ENCODE measurements at places on chromosomes 7 and 10. TPM values are rescaled to one million over a fixed set of nuclear protein-coding genes. Genes with fewer than 3 reads are reported as not detected.

- DNase-seq, result no peak
Measured at GRCh38 chr10:112911206-112911605, 38.8 kb upstream of the TCF7L2 start.

The KAZALD1 gene
- 4.5 TPM for total RNA-seq

DNA sequence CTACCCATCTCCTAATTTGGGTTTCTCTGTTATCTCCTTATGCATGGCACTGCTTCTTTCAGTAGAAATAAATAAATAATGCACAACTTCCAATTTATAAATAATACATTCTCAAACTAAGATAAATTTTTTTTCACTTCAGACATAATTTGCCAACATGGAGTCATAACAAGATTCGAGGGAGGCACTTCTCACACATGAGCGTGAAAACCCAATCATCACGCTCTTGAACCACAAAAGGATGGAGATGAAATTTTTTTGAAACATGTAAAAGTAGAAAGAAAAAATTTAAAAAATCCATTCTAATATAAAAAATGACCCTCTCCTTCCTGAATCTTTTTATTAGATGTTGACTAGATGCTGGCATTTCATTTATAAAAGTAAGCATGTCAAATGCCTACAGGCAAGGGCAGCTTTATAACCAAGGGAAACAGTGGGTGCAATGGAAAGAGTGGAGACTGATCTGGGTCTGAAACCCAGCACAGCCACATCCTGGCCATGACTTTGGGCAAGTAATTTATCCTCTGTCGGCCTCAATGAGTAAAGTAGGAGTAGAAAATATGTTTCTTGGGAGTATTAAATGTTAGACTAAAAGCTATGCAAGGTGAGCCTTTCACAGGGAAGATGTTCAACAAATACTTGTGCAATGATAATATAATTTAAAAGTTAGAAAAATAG is 185.0 kb downstream of the STK31 start:
- no peak for DNase-seq

DNA sequence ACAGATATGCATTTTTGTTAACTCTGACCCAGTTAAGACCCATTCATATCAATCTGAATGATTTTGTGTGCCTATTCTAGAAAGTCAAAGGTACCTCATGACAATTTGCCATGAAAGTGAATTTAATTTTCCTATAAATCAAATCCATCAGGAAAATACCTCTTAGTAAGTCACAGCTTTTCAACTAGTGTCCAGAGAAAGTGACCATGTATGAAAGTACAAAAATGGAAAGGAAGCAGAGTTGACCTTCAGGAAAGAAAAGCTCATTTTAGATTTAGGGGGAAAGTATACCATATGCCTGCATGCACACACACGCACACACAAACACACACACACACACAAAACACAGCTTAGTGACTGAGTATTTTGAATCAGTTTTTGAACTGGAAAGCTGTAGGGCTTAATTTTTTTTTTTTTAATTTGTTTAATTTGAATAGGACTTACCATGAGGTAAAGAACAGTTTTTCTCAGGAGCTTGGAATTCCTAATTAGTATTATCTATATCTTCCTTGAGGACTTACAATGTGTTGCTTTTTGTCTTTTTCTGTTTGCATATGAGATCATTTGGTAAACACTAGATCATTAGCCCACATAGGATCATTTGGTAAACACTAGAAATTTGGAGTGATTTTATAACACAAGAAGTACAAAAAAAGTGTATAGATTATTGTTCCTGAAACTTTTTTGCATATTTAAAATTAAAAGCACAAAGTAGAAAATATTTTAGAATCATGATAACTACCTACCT is 61.6 kb downstream of the ZNF277 start:
- DNase-seq, result no peak

DNA sequence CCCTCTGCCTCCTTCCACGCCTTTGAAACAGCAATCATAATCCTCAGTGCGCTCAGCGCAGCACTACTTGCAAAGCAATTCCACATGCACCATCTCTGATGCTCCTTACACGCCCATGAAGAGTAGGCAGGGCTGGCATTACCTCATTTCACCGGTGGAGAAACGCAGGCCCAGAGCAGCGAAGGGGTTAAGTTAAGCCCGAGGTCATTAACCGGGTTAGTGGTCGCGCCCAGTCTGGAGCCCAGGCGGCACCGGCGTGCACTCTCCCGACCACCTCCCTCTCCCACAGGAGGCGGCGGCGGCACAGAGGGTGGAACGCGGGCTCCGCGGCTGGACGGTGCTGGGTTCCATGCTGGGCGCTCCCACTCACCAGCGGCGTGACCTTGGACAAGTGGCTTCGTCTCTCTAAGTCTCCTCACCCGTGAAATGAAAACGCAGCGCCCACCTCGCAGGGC is 515 bp downstream of the FASTK start:
- DNase-seq, result no peak

The SLC26A3 gene
- not detected for total RNA-seq

- DNase-seq, result no peak
Measured at GRCh38 chr7:130430841-130431666, 9.8 kb downstream of the CEP41 start.

The SORCS1 gene
- total RNA-seq, result not detected

The LCOR gene
- 17.2 TPM for total RNA-seq

The TMEM270 gene
- not detected for total RNA-seq

GRCh38 chr10:98423691-98424120 is 8.7 kb upstream of the PYROXD2 start:
- no peak for DNase-seq

DNA sequence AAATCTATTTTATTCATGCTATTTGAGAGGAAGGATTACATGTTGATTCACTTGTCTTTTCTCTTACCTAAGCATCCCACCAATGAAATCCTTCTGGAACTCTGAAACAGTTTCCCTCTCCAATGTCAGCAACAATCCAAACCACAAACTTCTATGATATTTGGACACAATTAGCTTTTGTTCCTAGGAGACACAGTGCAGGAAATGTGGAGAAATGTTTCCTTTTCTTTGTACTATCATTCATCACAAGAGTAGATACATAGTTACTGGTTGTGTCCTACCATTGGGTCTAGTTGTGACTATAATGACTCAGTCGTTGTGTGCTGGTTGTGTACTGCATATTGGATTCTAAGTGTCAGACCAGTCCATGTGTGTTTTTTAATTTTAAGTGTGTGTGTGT is 156.8 kb upstream of the MAGI2 start:
- DNase-seq, result no peak

- no peak for DNase-seq
Measured at GRCh38 chr7:20141666-20142065, 75.5 kb downstream of the MACC1 start.

- DNase-seq, result no peak
Measured at GRCh38 chr10:326350-326749, 191.1 kb downstream of the ZMYND11 start.

GRCh38 chr7:73999664-74000435 is 28.1 kb upstream of the ELN start:
- DNase-seq, result no peak

The UPK3BL2 gene
- total RNA-seq, result 1.0 TPM

DNA sequence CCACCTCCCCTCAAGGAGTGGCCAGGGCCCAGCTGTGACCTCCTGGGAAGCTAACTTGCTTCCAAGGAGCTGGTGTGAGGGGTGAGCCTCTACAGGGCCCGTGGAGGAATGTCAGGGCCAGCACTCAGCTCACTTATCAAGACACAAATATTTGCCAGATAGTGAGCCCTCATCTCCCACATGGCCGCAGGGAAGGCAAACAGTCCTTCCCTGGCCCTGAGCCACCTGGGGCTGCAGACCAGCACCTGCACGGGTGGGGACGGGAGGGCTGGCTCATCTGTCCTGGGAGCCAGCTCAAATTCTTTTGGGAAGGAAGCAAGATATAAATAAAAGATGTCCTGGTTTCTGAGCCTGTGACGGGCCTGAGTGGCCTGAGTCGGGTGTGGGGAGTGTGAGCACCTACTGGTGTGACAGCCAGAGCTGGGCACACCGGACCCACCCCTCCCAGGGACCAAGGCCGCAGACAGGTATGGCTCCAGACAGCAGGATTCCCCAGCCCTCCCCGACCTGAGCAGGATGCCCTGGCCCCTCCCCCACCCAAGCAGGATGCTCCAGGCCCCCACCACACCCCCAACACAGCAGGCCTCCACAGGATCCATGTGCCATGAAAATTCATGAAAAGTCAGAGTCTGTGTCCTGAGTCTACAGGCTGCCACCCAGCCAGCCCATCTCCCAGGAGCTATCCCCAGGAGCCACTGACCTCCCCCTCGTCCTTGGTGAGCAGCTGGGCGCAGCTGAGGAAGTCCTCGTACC is 148.0 kb downstream of the MAPK8 start:
- DNase-seq, result no peak

DNA sequence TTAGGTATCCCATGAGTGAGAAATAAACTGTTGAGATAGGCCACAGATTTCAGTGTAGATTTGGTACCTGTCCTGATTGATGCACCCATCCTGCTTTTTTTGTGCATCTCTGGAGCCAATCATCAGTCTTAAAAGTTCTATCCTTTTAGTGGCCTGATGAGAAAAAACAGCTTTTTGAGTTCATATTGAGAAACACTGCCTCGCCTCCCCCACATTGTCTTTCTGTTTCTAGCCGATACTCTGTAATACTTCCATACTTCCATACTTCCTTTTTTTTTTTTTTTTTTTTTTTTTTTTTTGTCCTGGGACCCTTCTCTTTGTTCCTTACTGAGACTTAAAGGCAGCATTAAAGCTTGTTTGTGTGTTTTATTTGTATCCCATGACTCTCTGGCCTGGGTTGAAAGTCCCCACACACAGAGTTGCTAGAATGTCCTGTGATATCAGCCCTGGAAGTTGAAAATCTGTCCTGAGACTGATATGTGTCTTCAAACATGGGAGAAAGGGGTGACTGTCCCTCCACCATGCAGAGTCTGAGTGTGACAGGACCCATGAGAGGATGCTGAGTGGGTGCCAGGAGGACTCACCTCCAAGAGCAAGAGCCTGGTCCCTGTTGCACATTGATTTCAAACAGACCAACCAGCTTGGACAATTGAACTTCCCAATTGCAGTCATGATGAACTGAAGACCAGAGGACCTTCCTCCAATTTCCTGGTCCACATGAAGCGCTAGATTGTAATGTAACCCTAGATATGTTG is 5.7 kb downstream of the ZNF22 start:
- DNase-seq, result no peak

DNA sequence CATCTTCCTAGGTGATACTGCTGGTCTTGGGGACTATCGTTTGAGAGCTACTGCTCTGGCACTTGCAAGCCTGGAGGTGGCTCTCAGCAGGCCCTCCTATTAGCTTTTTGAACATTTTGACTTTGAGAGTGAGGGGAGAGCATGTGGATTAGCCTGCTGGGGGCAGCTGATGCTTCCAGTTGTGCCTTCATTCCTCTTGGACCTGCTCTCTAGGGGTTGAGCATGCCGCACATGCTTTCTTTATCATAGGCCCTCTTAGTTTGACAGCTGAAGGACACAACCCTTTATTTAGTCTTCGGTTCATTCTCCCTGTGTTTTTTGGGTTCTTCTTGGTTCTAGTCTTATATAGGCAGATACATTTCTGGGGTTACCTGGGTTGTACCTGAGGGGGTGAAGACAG is 132.1 kb downstream of the GALNT17 start:
- no peak for DNase-seq

The CYP3A4 gene
- total RNA-seq, result not detected

- DNase-seq, result no peak
Measured at GRCh38 chr7:20787660-20788419, 1.2 kb upstream of the SP8 start.

The COL17A1 gene
- total RNA-seq, result 1.7 TPM

The CDC14C gene
- 0.06 TPM for total RNA-seq

The OR2A25 gene
- total RNA-seq, result not detected

DNA sequence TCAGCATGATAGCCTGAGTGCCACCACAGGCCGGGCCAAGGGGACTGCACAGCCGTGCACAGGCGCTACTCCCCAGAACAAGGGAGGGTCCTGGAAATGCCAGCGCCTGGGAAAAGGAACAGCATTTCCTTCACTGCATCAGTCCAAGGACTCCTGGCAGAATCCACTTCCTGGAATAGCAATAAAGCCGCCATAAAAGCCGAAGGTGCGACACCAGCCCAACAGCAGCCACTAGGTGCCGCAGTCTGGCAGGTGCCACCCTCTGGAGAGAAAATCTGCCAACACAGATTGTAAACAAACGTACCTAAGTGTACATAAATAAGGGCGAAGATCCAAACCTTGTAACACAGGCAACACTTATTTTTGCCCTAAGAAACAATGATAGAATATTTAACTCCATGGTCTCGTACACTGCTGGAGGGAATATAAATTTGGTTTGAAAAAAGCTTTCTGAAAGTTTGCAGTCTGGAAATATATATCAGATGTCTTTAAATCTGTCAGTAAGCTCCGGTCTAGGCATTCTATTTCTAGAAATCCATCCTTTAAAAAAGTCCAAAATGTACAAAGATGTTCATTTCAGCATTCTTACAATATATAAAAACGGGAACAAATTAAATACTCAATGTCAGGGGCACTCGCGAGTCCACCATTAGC is 22.2 kb downstream of the VOPP1 start:
- no peak for DNase-seq

The NSUN6 gene
- 7.2 TPM for total RNA-seq

GRCh38 chr7:102189756-102190155 is 96.9 kb upstream of the SH2B2 start:
- no peak for DNase-seq

The TAS2R41 gene
- not detected for total RNA-seq

- DNase-seq, result no peak
Measured at GRCh38 chr10:81866753-81867152, 8.2 kb upstream of the NRG3 start.

The SLC26A4 gene
- total RNA-seq, result 0.43 TPM

The ZNRF2 gene
- 16.5 TPM for total RNA-seq

- DNase-seq, result peak; percentile 94
Measured at GRCh38 chr7:28855538-28856217, 102.5 kb downstream of the TRIL start.

The MSRB2 gene
- 13.5 TPM for total RNA-seq

The GARIN1A gene
- total RNA-seq, result not detected

GRCh38 chr7:44223362-44224079 is 22.7 kb downstream of the YKT6 start:
- DNase-seq, result no peak

The IDI2 gene
- not detected for total RNA-seq

The LIPM gene
- not detected for total RNA-seq

The PRPS1L1 gene
- not detected for total RNA-seq

The MACROH2A2 gene
- total RNA-seq, result 62.8 TPM
